NCI-H69 (cell line): ENCODE measurements at places on chromosomes 3 and 15.
A peak's percentile ranks its signal among the peaks of the same experiment; 100 is the strongest.

DNA sequence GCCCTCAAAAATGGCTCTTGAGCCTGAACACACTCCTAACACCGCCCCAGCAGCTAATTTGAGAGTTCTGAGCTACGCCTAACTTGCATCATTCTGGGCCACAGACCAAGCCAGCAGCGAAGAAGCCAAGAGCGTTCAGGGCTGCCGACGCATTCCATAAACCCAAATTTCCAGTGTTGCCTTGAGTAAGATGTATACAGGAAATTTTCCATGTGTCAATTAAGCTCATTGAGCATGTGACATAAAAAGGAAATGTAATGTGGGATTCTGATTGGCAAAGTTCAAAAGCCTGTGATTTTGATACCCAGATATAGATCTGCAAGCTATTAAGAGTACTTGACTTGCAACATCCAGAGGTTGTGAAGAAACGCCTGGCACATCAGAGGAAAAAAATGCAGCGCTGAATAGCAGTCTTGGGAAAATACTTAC lies 148.6 kb upstream of the NR2F2 start:
- no peak for DNase-seq

GRCh38 chr3:152458376-152459117 lies 189.8 kb downstream of the MBNL1 start:
- DNase-seq, result no peak

DNA sequence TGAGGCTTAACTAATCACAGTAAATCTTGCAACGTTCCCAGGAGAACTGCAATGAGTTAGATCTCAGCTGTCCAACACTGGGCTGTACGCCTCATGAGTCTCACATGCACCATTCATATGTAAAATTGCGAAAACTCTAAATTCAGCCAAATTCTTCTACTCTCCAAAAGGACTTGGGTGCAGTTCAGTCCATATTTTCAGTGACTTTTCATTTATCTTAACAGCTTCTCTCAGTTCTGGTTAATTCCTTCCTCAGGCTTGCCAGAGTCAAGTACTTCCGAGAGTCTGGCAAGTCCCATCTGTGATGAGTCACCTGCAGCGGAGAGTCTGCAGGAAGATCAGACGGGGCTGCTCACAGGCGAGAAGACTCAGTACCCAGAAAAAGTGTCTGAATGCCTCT lies 11.5 kb downstream of the CCDC80 start:
- peak; percentile 33 for DNase-seq

DNA sequence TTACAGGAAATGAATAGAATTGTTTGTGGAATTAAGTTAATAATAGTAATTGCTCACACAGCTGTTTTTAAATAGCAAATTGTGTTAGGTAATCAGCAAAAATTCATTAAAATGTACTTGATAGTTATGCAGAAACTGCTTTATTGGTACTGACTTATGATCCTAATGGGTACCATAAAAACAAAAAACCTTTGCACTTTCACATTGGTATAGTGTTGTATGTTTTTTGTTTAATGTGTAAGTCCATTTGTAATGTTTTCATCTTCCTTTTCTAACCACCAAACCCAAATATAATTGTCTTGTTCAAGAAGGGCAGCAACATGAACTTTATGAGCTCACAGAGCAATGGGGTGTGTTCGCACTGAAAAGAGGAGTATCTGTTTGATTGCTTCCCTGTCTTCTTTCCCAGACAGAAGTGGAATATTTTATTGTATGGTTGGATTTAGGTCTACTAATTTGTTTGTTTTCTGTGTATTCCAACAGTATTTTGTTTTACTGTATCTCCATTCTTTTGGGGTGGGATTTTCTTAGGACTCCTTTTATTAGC lies 135.8 kb downstream of the TCF12 start:
- peak; percentile 30 for DNase-seq
